Activated T-helper 9 cell treated with anti-CD3 and anti-CD28 coated beads, Interleukin-2, amount 50 U/mL, for 16 hours (primary cell): ENCODE measurements at places on chromosomes 3 and 15.
A peak's percentile ranks its signal among the peaks of the same experiment; 100 is the strongest.

GRCh38 chr3:186589121-186589520, 18.6 kb downstream of the DNAJB11 start:
- no peak for DNase-seq

DNA sequence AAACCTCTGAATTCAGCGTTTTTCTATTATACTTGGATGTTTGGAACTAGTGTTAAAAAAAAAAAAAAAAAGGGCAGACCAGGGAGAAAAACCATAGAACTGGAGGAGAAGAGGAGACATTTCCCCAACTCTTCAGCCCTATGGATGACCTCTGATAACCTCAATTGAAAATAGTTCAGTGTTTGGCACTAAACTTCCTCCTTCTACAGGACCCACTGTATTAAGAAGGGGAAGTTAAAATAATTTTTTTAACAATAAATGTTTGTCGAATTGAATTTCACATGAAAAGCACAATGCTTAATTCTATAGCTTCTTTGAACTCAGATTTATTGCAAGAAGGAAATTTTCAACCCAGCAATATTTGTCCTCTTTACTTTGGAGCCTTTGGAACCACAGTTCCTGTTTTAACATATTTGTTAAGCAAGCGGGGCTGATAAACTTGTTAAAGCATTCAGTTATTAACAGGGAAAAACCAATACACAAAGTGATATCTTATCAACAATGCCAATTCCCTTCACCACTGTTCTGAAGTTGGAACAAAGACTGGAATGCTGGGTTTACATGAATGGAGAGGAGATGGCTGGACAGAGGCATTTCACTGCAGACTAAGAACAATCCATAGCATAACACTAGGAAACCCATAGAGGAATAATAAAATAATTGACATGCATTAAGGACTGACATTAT, 3.1 kb upstream of the A4GNT start:
- no peak for DNase-seq

- no peak for DNase-seq
Observed at GRCh38 chr3:14812196-14812790, 6.5 kb upstream of the FGD5 start.

DNA sequence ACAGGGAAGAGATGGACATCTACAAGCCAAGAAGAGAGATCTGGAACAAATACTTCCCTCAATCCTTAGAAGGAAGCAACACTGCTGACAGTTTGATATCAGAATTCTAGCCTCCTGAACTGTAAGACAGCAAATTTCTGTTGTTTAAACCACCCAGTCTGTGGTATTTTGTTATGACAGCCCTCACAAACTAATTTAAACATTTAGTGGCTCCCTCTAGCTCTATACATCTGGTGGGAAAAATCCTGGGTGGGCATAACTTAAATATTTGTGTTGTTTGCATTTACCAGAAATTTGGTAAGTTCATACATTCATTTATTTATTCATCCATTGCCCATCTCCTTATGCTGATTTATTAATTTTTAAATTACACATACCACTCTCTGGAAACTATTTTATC, 62.5 kb upstream of the GSK3B start:
- DNase-seq, result no peak

DNA sequence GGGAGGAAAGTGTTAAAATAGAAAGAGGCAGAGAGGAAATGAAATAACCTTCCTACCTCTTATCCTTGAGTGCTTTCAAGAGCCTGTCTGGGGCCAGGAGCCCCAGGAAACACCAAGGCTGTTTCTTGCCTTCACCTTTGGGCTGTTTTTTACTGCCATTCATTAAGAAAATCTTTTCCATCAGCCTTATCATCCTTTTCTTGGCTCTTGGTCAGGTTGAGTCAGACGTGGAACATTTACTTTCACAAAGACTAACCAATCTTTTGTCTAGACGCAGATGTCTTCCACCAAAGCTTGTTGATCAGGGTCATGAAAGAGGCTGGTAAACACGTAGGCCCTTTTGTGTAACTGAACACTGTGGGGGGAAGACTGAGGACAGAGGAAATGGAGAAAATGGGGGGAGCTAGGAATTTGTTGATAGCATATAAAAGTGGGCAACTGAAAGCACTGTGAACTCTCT, 151.0 kb upstream of the THBS1 start:
- DNase-seq, result no peak

DNA sequence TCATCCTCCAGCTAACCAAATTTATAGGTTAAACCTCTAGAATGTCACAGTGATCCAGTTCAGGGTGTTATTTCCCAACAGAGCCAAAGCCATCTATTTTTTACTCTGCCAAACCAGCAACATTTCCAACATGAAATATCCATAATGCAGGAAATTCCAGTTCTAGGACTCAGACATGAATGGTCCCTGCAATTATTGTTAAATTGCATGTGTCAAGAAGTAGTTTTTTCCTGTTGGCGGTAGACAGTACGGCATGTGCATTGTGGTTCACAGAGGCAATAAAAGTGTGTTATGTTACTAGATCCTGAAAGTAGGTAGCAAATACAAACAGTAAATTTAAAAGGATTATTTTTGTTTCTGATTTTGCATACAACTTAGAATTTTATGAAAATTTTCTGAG, 215.7 kb upstream of the THBS1 start:
- DNase-seq, result no peak

GRCh38 chr15:85706779-85707518, 87.8 kb downstream of the KLHL25 start:
- no peak for DNase-seq

DNA sequence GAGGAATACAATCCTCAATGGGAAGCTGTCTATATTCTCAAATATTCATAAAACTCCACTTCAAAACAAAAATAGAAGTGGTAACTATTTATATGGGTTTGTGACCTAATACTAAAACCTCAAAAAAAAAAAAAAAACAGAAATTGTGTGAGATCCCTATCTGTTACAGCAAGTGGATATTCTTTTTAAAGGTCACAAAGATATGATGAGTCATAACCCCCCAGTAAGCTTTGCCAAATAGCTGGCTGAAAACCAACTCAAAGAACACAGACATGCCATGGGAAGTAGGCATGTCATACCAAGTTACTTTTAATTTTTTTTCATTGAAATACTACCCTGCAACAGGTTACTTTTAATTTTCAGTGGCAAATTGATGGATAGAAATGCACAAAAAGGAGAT, 62.5 kb downstream of the CBLB start:
- no peak for DNase-seq

DNA sequence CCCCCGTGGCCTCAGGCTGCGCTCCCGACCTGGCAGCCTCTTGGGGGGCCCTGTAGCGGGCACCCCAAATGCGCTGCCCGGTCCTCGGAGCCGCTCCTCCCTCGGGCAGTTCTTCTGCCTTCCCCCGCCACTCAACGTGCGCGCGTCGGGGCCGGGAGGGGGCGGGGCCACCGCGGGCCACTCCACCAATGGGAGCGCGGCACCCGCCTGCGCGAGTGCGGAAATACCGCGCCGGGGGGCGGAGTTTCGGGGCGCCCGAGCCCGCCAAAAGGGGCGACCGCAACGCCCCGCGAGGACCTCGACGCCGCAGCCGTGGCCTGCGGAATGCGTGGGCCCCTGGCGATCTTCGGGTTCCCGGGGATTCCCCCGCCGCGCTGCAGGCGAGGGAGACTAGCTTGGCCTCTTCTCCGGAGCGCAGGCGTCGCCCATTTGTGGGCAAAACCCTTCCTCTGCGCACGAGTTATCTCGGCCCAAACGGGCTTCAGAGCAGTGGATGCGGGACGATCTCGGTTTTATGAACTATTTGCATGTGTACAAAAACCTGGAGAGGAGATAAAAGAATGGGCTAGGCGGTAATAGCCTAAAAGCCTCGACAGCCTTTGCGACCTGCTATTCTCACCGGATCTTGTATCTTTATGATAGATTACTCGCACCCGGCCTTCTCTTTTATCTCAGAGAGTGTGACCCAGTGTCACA, at the start of gene TASOR:
TASOR (minus strand) TSS at position 144 of the 696 bp plus-strand sequence. CDS start 259 bp downstream, outside the sequence.
- DNase-seq, result peak; percentile 85

- DNase-seq, result no peak
Observed at GRCh38 chr3:30655187-30655812, 48.9 kb downstream of the TGFBR2 start.

DNA sequence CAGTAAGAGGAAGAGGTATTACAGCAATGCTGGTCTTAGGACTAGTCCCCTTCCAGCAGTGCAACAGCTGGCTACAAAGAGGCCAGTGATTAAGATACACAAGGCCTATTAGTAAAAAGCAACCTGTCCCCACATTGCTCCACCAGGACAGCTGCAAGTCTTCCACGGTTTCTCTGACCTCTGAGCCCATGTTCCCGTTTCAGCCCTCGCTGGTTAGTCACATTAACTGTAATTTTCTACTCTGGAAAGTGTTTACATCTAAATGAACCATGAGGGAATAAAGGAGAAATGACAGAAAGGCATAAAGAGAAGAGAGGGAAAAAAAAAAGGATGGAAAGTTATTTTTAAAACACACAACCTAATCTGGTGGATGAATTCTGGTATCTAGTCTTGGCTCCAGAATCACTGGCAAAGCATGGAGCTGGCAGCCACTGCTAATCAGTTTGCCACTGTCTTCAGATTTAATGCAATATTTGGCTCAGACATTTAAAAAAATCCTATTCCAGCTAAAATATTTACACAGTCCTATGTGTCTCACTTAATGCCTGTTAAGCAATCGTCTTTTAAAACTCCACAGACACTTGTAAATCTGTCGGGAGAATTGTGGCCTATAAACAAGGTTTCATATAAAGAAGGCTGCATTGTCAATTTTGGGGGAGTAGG, 154.9 kb downstream of the GREM1 start:
- DNase-seq, result no peak

DNA sequence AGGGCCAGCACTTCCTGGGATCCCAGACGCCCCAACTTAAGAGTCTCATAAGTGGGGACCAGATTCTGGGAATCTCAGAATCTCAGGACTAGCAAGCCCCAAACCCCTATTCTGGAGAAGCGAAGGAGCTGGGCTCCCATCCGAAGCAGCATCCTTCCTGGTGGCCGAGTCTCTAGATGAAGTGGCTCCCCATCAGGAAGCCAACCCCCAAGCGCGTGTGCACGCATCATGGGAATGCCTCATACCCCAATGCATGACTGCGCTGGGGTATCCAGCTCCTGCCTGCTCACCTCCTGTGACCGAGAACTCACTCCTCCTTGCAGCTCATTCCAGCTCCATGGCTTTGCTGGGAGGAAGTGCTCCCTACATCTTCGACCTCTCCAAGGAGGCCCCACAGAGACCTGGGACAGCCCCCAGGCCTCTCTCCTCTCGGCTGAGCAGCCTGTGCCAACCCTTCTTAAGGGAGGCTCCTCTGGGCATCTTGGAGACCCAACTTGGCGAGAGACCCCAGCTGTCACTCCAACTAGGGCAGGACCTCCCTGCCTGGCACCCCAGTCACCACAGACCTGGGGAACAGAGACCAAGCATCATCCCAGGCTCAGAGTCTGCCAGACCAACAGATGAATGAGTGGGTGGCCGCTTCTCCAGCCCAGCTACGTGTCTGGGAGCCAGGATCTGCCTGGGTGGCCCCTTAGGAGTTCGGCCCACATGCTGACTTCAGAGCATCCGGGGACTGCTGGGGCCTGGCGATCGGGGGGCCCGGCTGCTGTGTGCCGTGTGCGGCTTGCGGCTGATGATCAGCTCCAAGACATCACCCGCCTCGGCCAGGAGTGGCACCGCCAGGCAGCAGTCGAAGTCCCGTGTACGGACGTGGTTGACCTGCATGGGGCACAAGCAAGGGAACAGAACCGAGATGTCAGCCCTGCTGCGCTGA, 46.9 kb downstream of the GRIP2 start:
- DNase-seq, result no peak

- DNase-seq, result no peak
Observed at GRCh38 chr15:41655716-41656115, 4.5 kb upstream of the MGA start.

GRCh38 chr3:129708328-129708861, 101.9 kb upstream of the PLXND1 start:
- DNase-seq, result no peak

DNA sequence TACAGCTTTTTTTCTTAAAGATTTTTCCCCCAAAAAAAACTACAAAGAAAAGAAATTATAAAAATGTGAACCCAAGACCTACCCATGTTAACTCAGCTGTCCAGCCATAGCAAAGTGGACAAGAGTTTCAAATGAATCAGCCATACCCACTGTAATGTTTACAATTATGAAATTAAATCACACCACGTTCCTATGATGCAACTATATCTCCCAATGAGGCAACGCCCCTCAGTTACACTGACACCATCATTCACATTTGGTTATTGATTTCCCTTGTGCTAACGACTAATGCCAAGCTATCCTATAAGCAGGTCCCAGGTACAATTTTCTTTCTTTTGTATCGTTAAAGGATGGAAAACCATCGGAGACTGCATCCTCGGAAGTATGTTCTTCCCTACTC, 115.1 kb upstream of the ICE2 start:
- DNase-seq, result no peak

DNA sequence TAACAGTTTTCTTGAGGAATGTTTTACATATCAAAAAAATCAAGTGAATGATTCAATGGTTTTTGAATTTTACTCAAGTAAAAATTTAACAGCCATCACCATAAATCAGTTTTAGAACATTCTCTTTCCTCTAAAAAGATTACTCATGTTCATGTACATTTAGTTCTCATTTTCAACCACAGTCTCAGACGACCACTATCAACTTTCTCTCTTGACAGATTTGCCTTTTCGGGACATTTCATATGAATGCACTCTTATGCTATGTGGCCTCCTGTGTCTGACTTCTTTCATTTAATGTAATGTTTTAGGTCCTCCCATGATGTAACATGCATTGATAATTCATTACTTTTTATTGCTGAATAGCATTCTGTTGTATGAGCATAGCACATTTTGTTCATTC, 309.3 kb upstream of the PLSCR5 start:
- DNase-seq, result no peak

GRCh38 chr15:101081900-101082299, 162.7 kb downstream of the LRRK1 start:
- DNase-seq, result no peak

DNA sequence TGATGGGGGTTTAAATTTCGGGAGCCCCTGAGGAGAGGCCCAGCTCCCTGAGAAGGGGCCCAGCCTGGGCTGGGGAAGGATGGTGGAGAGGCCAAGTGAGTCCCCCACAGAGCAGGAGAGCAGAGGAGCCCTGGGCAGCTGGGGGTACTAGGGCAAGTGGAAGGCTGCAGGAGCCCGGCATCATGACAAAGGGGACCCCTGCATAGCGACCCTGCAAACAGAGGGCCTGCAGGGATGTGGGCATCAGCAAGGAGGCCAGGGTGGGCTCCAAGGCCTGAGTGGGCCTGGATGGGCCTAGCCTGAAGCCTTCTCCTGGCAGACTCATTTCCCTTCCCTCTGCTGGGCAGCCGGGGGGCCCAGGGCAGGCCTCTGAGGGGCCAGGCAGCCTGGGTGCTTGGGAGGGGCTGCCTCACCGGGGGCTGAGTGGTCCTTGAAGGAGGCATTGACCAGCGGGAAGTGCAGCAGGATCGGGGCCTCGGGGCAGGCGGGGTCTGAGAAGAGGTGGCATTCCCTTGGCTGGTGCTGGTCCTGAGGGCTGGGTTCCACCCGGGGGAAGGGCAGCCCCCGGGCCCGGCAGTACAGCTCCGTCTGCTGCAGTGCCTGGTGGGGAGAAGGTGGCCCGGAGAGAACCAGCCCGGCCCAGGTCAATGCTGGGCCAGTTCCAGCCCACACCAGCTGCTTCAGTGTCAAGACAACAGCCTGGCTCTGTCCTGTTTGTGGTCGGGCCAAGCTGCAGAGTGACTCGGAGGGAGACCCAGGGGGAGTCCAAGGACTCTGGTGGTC, 24.7 kb downstream of the PLA2G4D start:
- DNase-seq, result no peak

GRCh38 chr15:73892446-73893226, 19.3 kb downstream of the TBC1D21 start:
- no peak for DNase-seq
